HepG2 (cell line): ENCODE measurements at places on chromosomes 4 and X. TPM values are rescaled to one million over a fixed set of nuclear protein-coding genes. Genes with fewer than 3 reads are reported as not detected.

- H3K4me1 ChIP-seq, result no peaks in the 10 kb centered on the region
- no peaks in the 10 kb centered on the region for H3K27me3 ChIP-seq
- no peaks in the 10 kb centered on the region for H3K36me3 ChIP-seq
Observed at GRCh38 chrX:13194291-13195103, 125.4 kb downstream of the ATXN3L start.

The ARL9 gene
- total RNA-seq, result not detected in 2 replicates

- no peak for DNase-seq
- H3K4me1 ChIP-seq, result no peaks in the 10 kb centered on the region
- H3K27ac ChIP-seq, result no peak overlapping the region
- no peak overlapping the region for H3K4me3 ChIP-seq
- no peaks in the 10 kb centered on the region for H3K27me3 ChIP-seq
Observed at GRCh38 chr4:29002151-29002550, 1718.0 kb upstream of the PCDH7 start.

DNA sequence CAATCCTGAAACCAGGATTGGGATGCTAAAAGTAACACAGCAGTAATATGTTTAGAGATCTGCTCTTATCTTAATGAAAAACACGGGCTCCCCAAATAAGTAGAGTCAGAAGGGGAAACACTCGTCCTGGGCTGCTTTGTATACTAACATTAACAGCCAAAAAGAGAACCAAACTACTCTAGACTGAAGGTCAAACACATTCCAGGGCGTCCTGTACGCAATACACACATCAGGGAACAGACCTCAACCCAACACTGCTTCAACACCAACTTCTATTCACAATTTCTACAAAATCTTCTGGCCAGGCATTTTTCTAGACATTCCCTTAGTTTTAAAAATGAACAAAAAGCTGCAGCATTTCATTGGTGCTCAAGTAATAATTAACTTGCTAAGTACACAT, 21.4 kb downstream of the FAT1 start:
- H3K4me3 ChIP-seq, result no peak overlapping the region
- peak; percentile 53 for DNase-seq
- peaks cover 48% of the 10 kb centered on the region for H3K36me3 ChIP-seq
